ENCODE measurements at places on chromosomes 5 and 9.

DNA sequence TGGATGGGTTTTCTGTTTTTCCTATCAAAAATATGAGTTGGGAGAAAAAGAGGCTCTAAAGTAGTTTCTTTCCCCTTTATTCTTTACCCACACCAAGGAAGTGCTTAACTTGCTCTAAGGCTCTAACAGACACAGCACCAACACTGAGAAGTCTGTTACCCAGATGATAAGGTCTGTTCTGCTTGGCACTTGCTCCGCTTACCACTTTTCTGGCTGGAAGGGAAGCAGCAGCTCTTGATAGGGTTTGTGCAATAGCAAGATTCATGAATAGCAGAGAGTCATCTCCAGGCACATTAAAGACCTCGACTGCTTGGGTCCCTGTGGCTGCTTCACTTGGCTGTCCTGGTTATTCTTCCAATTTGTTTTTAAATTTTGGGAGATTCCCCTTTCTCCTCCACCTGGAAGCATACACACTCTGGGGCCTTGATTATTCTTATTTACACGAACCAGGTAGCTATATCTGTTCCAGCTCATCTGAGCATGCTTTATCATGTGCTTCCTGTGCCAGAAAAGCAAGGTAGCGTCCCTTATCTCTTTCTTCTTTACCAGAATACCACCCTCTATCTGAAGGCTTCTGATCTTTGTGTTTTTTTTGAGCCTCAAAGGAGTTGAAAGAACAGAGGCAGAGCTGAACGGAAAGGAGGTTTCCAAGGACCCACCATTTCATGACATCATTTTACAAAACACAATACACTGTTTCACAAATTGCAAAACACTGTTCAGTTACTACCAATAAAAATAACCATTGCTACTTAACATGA, 24.8 kb downstream of the PPP3R2 start:
- DNase-seq = no peak

DNA sequence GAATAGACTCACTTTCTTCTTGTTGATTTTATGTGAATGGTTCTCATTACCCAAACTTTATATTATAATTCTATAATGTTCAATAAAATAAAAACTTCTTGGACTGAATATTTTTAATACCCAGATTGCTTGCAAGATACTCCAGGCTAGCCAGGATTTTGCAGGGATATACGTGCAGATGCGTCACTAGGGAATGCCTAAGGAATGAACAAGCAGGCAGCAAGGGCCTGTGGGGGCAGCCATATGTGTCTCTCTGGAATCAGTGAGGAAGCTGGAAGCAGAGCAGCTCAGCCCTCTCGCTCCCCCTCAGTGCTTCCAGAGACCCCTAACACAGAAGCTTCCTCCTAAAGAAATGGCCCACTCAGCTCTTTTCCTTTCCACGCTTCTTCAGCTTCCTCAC, 457.4 kb downstream of the CCDC171 start:
- DNase-seq = no peak

DNA sequence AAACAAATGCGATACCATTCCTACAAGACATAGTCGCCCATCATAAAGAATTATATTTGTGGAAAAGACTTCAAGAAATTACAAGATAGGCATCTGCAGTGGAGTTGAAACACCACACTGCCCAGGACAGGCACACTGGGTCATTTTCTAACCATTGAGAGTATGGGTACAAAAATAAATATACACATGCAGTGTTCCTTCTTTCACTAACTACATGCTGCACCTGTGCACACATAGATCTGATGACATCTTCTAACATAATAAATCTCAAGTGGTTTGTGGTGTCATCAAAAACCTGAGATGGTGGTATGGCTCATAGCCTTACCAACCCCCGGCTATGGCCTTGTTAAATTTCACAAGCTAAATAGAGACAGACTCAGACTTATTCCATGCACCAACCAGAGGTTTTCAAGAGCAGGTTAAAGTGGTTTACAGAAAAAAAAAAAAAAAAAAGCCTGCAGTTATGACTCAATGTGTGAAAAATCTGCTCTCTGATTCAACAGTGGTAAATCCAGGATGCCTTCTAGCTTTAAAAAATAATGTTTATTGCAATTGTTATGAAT, 12.4 kb upstream of the NFIB start:
- no peak for DNase-seq

DNA sequence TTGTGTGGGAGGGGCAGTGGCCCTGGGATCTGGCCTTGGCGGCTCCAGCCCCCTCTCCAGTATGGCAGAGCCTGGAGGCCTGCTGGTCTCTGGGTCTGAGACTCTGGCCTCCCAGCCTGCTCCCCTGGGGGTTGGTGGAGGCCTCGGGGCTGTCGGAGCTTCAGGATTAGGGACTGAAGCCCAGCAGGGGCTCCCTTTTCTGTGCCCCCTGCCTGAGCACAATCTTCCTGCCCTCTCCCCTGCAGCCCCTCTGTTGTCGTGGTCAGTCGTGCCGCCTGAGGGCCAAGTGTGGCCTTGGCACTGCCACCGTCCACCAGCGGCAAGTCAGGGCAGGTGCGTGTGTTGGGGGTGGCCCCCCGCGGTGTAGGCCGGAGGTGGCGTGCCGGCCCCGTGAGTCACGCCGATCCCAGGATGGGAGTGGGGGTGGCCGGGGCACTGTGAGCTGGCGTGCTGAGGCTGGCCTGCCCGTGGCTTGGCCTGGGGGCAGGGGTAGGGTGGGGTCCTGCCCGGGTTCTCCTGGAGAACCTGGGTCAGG, 53.6 kb downstream of the RXRA start:
- no peak for DNase-seq

DNA sequence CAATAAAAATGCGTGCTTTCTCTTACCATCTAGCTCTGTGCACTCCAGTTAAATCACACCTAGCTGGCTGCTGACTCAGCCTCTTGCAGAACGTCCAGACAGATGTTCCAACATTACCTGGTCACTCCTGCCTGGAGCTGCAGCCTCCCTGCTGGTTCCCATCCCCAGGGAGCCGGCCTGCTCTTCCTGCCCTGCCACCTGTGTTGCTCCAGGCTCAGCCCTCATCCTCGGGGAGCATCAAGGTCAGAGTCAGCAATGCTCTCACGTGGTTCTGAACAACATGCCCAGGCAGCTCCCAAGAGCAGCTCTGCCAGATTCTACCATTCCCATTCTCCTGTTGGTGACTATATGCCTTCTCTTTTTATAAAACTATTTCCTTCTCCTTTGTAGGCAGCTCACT, 81.3 kb downstream of the GADD45G start:
- DNase-seq = no peak

GRCh38 chr9:1759771-1760300, 255.3 kb upstream of the SMARCA2 start:
- no peak for DNase-seq

All from activated CD4-positive, alpha-beta T cell treated with anti-CD3 and anti-CD28 coated beads for 48 hours (primary cell).